ENCODE measurements at places on chromosomes 12 and 14.

DNA sequence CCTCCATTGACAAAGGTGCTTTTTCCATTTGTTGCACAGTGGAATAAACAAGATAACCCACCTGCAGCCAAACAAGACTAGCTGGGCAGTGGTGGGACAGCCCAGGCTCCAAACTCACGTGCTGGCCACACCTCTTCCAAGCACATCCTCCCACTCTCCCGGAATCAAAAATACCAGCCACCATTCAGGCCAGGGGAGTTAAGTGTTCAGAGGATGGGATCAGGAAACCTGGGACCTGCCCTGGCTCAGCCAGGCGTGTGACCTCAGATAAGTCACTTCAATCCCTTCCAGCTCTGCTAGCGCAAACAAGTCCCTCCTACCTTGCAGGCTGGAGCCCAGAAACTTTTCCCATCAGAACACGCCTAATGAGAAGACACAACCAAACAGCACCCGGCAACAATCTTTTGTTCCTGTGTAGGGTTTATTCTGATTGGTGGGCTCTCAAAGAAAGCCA lies 43.3 kb downstream of the ACTN1 start:
- no peak for DNase-seq

- DNase-seq: no peak
These were observed 127.6 kb downstream of the SLC8A3 start for GRCh38 chr14:70061108-70061507.

DNA sequence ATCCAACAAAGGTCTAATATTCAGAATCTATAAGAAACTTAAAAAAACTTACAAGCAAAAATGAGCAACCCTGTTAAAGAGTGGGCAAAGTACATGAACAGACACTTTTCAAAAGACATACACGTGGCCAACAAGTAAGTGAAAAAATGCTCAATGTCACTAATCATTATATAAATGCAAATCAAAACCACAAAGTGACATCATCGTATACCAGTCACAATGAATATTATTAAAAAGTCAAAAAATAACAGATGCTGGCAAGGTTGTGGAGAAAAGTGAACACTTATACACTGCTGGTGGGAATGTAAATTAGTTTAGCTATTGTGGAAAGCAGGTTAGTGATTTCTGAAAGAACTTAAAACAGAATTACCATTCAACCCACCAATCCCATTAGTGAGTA lies 199.1 kb downstream of the SNAPC1 start:
- no peak for DNase-seq

GRCh38 chr14:26104717-26105116 lies 493.1 kb downstream of the NOVA1 start:
- no peak for DNase-seq

- DNase-seq: no peak
These were observed 135.7 kb downstream of the CNTN1 start for GRCh38 chr12:40827683-40828592.

DNA sequence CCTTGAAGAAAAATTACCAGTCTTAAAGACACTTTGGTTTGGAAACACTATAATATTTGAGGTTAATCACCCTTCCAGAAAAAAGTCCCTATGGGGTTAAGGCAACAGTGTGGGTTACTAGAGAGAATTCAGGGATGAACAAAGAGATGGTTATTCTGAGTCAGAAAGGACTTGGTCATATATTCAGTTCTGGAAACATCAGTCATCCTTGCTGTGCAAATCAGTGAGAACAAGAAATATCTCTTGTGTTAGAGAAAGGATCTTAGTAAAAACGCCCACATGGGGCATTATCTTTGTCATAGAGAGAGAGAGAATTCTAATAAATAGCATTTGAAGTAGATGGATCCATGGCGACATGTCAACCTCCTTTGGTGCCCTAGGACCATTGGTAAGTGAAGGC lies 59.4 kb upstream of the E2F7 start:
- DNase-seq: no peak

- no peak for DNase-seq
These were observed 1.2 kb downstream of the NTN4 start for GRCh38 chr12:95789126-95790032.

DNA sequence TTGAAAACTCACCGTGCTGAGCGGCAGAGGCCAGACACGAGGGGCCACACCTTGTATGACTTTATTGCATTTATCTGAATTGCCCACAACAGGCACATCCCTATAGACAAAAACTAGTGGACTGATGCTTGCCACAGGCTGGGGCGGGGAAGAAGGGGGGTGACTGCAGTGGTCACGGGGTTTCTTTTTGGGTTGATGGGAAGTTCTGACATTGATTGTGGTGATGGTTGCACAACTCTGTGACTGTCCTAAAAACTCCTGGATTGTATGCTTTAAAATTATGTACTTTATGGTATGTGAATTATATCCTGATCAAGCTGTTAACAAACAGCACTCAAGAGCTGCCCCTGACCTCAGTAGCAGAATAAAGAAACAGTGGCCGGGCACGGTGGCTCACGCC lies 25.7 kb downstream of the DHX37 start:
- DNase-seq: no peak

Data from CD4-positive, alpha-beta T cell treated with Interleukin-4 for 1 hour (primary cell).